ENCODE measurements at places on chromosomes 2 and 18.

DNA sequence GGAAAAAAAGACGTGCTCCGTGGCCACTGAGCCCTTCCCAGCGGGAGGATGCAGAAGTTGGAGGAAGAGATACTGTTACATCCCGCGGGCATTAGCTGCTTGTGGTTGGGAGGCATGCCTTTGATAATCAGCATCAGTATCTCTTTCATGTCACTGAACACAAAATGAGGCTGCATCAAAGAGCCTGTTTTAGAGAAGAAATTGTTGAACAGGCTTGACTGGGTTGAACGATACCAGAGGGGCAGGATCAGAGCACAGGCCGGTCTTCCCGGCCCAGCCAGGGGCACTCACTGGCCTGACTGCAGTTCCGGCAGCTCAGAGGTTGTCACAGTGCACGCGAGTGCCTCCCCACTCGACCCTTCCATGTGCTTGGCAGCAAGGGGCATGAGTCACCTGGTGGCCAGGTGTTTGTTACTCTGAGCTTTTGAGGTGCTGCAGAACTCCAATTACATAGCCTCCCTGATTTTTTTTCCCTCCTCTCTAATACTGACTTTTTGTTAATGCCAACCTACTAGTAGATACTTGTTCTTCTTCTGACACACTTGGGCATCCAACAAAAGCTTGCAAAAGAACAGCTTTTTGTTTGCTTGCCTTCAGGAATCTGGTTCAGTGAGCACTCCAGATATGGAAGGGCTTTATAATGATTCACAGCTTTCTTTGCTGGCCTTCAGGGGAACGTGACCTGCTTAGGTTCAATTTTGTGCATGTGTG is 121.6 kb downstream of the VAPA start:
- peak; percentile 72 for DNase-seq

- no peak for DNase-seq
Observed at GRCh38 chr2:239438368-239438767, 37.5 kb upstream of the HDAC4 start.

GRCh38 chr2:88714667-88715066 is 23.2 kb downstream of the RPIA start:
- DNase-seq = no peak

DNA sequence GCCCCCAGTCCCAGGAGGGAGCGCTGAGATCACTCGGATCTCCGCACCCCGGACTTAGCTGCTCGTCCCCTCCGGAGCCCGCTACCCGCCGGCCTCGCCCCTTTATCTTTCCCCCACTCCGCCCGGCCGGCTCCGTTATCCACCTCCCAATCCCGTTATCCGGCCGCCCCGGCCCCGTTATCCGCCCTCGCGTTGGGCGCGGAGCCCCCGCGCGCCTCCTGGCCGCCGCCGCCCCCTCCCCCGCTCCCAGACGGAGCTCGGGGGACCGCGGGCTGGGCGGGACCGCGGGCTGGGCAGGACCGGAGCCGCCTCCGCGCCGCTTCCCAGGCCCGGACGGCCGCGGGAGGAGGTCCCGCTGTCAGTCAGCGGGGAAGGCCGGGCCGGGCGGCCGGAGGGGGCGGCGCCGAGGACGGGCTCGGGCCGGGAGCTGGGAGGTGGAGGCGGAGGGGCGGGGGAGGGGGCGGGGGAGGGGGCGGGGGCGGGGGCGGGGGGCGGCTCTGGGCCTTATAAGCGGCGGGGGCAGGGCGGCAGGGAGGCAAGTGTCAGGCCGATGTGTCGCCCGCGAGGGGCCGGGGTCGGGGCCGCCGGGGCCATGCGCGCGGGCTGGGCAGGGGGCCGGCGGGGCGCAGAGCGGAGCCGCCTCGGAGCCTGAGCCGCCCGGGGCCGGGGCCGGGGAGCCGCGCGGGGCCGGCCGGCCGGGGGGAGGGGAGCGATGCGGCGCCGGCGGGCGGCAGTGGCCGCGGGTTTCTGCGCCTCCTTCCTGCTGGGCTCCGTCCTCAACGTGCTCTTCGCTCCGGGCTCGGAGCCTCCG is at the start of gene PKDCC:
Gene PKDCC, plus strand, starts transcription at position 534 of the 811 bp plus-strand sequence. Its CDS starts 179 bp downstream, at position 713.
- peak; percentile 85 for DNase-seq

DNA sequence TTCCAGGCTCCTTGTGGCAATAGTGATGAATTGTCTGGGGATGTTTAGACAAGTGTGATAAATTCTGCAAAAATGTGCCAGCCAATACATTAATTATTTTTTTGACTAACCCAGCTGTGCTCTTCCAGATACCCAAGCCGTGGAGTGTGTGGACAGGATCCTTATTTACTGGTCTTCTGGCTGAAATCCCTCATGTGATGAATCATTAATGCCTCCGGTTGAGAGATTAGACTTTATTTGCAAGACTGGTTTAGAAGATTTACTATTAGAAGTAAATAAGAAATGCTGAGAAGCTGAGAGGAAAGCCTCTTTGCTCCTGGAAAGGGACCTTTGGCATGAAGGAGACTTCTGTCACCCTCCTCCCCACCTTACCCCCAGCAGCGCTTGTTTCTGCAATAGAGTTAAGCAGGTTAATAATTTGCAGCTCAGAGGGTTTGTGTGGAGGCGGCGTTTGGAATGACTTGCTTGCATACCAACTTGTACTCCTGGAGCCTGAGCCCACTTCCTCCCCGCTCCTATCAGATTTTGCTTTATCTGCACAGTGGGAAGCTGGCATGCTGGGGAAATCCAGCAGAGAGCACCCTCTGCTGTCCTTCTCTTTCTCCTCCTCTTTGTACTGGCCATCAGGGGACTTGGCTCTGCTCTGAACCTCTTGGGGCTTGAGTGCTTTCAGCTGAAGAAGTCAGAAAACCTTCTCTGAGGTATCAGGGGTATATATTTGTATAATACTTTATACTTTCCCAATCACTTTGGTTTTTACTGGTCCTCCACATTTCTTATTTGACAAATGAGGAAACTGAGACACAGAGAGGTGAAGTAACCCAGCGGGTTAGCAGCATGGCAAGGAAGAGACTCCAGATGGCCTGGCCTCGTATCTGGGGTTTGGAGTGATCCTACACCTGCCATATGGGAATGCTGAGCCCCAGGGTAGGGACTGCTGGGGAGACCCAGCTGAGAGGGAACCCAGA is 16.3 kb downstream of the SLC3A1 start:
- DNase-seq = peak; percentile 28

DNA sequence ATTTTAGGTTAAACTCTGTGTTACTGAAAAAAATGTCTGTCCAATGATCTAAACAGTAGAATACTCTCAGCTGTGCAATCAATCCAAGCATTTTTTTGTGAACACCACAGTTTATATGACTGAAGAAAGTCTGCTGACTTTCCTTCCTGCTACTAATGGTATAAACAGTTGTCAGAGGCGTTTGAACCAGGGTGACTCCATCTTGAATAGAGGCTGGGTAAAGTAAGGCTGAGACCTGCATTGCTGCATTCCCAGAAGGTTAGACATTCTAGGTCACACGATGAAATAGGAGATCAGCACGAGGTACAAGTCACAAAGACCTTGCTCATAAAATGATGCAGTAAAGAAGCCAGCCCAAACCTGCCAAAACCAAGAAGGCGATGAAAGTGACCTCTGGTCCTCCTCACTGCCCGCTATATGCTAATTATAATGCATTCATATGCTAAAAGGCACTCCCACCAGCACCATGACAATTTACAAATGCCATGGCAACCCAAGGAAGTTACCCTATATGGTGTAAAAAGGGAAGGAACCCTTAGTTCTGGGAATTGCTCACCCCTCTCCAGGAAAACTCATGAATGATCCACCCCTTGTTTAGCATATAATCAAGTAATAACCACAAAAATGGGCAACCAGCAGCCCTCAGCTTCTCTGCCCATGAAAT is 31.3 kb downstream of the POU3F3 start:
- no peak for DNase-seq

DNA sequence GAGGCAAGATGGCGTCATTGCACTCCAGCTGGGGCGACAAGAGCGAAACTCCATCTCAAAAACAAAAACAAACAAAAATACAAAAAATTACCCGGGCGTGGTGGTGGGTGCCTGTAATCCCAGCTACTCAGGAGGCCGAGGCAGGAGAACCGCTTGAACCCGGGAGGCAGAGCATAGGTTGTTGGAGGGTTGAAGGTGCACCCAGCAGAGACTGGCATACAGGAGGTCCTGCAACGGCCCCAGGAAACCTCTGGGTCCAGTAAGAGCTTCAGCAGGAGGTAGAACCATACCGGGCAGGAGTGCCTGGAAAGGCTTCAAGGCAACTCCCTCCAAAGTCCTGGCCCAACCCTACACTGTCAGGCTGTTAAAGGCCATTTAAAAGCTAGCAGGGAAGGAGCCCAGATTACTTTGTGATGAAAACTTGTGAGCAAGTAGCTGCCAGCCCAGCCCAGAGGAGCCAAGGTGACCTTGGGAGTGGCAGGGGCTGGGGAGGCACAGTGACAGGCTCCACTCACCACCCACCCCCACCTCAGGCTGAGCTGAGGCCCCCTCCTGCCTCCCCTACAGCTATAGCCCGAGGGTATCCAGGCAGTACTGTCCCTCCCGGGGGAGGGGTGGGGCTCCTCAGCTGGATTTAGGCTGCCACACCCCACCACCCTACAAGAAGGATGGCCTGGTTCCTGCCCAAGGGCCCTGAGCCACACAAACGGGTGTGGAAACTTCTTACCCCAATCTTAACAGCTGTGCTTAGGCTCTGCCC is 28.1 kb downstream of the TFCP2L1 start:
- no peak for DNase-seq

GRCh38 chr2:8631465-8632005 is 50.3 kb upstream of the ID2 start:
- DNase-seq = no peak

GRCh38 chr2:31937741-31938140 is 73.1 kb downstream of the MEMO1 start:
- no peak for DNase-seq

DNA sequence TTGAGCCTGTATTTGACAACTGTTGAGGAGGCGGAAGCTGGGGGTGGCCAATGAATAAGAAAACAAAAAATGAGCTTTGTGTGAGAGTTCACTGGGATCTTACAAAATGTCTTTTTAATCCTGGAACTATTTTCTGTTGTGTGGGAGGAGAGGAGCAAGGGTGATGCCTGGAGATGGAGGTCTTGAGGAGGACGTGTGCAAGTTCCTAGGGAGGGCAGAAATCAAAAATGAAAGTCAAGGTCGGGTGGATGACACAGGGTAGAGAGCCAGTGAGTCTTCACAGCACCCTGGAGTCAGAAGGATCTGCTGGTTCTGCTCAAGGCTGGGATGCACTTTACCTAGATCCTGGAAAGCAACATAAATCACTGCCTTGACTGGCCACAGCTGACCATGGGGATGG is 180.3 kb upstream of the PKDCC start:
- no peak for DNase-seq

- no peak for DNase-seq
Observed at GRCh38 chr2:98504381-98505109, 59.9 kb downstream of the INPP4A start.

DNA sequence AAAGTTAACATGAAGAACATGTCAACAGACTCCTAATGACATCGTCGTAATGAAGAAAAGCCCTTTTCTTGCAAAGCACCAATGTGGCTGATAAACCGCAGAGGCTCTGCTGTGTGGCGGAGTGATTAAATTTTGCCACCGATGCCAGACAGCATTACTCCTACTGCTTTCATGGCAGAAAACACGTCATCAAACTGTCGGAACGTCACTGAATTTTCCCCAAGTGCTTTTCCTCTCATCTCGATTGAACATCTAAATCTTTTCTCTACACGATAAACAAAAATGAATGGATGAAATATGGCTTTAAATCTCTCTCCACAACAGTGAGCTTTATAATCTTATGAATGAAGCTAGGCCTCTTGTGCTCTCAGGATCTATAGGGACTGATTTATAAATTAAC is 159.8 kb upstream of the REG3G start:
- no peak for DNase-seq

DNA sequence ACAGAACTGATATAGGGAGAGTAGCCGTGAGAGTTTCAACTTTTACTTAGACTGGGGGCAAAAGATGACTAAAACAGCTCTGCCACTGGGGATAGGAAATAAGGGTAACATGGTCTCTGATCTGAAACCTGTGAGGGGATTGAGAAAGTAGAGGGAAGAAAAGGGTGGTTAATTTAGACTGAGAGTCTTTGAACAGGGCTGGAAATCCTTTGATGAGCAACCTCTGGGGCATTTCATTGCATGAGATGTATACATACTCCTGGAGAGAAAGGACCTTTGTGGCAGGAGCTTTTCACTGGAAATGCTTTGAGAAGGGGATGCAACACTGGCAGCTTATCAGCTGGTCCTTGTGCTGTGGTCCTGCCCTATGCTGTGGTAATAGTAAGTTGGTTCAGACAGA is 9.4 kb downstream of the GALNT1 start:
- DNase-seq = peak; percentile 78

DNA sequence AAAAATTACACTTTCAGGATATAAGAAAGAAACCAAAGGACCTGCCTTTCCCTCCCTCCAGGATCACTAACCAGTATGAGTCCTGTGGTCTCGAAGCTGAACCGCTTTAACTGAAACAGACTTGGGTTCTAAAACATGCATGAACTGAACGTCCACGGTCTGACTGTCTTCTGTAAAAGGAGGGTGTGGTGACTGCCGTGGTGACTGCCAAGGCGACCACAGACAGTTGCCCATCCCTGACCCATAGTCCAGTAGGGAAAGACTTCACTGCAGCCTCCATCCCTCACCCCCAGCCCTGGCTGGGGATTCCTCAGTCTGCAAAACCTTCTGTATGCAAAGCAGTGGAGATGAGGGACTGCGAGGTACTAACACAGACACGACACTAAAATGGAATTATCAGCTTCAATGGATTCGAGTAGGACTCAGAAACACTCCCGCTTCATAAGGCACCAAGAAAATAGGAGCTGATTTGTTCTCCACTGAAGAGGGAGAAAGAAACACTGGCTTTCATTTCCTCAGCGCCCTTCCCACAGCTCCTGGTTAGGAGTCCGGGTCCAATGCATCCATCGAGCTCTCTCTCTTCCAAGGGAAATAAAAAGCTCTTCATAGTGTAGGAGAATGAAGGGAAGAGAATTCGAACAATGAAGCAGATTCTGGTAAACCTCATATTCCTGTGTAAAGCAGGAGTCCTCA is 197.2 kb downstream of the HDAC4 start:
- no peak for DNase-seq

DNA sequence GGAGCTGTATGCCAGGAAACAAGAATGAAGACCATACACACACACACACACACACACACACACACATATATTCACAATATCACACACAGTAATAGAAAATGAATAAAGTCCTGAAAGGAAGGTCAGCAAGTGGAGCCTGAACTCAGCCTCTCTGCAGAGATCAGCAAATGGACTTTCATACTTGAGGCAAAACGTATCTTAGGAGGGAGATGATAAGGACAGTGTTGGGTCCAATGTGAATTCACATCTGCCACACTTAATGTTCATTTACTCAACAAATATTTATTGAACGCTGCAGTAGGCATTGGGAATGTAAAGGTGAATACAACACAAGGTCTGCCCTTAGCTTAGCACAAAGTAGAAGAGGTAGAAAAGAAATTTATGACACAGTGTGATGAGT is 2.7 kb upstream of the MTLN start:
- no peak for DNase-seq

DNA sequence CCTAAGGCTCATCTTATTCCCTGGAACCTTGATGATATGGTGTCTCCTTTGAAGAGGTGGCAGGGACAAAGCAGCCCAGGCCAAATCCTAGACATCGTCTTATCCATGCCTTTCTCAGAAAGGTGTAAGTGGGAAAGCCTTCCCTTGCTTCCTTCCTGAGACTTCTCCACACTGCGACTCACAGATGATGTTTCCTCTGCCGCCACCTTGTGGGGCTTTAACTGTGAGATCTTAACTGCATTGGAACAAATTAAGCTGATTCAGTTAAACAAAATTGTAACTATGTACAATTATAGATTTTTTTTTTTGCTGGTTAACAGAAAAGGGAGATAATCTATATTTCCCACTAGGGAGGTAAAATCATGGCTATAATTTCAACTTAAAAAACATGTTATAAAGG is 10.0 kb upstream of the GCA start:
- peak; percentile 53 for DNase-seq

- no peak for DNase-seq
Observed at GRCh38 chr2:12207491-12207890, 461.1 kb downstream of the LPIN1 start.

Data from brain (organoid and tissue), 16 donors.